GM12891 (cell line): ENCODE measurements at places on chromosomes 7 and 10.

DNA sequence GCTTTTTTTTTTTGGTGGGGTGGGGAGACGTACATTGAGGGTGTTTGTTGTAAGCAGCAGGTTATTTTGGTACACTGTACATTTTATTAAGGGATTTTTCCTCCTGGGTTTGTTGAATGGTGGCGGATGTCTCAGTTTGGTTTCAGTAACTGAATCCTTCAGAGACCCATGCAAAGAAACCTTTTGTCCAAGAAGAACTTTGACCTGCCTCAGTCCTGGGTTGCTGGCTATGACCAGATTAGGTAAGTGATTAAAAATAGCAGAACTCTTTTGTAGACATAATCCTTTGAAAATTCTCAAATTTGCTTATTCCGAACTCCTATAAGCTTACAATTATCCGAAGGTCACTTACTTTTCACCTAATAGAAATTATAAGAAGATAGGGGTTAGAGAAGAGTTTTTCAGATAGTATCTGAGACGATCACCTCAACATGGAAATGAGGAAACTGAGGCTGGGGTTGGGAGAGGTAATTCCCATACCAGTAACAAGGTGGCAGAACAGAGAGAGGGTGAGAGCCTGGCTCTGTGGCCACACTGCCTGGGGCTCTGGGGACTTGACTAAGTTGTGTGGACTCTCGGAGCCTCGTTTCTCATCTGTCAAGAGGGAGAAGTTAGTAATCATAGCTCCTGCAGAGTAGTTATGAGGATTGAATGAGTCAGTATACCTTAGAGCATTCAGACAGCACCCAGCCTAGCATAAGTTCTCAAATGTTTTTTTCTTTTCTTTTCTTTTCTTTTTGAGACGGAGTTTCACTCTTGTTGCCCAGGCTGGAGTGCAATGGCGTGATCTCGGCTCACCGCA is 87.4 kb downstream of the CCNY start:
- DNase-seq = no peak

- DNase-seq = no peak
Measured at GRCh38 chr7:116980354-116980753, 27.1 kb downstream of the ST7 start.

DNA sequence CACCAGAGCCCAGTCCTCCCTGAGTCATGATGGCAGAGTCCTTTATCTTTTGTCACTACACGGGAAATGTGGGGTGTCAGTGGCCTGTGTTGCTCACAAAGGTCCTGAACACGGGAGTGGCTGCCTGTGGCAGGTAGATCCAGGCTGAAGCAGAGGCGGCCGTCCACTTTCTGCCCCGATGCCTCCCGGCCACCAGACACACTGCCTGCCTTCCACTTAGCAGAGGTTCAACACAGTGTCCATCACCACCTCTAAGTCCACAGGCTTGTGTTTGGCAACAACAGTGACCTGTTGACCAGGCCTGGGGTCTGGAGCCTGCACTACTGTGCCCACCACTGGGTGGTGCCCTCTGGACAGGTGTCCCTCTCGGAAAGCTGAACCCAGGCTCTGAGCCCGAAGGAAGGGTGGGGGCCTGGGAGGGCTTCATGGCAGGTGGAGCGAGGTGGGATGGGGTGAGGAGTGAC is 49.9 kb upstream of the CAMK2B start:
- no peak for DNase-seq

DNA sequence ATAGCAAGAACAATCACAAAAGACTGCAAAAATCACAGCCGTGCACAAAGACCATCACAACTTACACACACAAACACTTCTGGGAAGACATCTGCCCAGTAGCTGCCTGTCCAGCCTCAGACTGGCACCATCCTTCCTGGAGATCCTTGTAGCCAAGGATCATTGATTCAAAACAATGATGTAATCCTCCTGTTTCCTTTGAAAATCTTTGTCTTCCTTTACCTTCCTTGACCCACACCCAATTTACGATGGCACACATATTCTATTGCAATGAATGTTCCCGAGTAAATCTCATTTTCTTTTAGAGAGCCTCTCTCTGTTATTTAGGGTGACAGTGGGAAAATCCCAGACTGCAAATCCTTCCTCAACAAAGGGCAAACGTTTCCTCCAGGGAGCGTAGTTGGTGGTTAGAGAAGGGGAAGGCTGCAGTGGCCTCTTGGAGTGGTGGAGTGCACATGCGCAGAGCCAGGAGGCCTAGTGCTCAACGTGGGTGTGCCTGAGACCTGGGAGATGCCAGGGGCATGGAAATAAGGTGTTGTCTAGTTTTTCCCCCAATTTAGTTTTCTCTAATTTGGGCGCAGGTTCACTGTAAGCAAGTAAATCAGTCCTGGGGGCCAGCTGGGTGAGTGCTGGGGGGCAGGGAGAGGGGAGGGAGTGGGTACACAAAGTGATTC is 3.1 kb upstream of the INPP5A start:
- DNase-seq = no peak

- DNase-seq = no peak
Measured at GRCh38 chr7:152176797-152177196, 151.3 kb downstream of the GALNT11 start.

GRCh38 chr10:86579883-86580520 is 58.4 kb upstream of the WAPL start:
- DNase-seq = no peak

DNA sequence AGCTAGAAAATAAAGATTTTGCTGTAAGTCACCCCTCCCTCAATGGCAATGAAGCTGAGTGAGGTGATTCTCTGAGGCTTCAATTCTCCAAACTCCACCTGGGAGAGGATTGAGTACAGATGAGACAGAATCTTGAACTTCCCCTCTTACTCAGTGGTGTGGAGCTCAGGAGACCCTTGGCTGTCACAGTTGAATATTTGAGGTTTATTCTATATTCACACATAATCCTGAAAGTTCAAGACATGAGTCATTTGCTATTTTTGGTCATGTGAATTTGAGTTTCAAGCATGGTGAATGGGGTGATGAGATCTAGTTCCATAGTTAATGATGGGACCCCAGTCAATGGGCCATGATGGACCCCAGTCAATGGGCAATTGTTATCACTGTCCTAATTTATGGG is 13.9 kb upstream of the TECTB start:
- no peak for DNase-seq

DNA sequence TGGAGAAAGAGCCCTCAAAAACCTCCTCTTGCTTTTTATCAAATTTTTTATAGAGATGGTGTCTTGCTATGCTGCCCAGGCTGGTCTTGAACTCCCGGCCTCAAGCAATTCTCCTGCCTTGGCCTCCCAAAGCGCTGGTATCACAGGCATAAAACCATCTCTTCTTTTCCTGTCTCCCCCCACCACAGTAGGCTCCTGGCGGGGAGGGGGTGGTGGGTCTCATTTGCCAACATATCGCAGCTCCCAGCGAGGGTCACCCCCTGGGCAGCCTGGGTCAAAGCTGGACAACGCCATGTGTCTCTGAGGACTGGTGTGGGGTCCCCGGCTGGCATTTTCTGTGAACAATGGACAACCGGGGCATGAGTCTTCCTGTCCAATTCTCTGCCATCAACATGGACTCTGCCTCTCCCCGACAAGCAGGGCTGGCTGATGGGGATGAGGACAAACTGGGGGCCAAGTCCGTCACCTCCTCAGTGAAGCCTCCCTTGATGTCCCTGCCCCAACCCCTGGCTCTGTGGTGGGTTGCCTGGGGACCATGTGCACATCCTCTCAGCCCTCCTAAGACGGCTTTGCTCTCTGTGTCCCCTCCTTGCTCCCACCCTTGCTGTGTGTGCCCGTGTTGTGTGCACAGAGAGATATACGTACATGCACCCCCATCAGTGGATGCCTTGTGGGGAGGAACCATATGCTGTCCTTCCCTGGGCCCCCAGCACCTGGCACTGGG is 86.4 kb upstream of the GNA12 start:
- DNase-seq = no peak

DNA sequence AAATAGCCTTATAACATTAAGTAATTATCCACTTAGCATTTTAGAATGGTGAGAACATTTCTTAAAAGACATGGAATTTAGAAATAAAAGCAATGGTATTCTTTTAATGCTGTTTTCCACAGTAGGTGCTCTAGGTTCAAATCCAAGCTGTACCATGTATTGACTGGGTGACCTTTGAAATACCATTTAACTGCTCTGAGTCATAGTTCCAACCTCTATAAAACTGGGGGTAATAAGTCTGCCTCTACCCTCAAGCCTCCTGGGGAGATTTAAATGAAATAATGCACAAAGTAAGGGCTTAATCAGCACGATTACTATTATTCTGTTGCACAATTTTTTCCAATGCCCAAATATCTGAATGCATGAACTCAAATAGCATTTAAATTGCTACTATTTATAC is 236.4 kb upstream of the CCDC6 start:
- no peak for DNase-seq

DNA sequence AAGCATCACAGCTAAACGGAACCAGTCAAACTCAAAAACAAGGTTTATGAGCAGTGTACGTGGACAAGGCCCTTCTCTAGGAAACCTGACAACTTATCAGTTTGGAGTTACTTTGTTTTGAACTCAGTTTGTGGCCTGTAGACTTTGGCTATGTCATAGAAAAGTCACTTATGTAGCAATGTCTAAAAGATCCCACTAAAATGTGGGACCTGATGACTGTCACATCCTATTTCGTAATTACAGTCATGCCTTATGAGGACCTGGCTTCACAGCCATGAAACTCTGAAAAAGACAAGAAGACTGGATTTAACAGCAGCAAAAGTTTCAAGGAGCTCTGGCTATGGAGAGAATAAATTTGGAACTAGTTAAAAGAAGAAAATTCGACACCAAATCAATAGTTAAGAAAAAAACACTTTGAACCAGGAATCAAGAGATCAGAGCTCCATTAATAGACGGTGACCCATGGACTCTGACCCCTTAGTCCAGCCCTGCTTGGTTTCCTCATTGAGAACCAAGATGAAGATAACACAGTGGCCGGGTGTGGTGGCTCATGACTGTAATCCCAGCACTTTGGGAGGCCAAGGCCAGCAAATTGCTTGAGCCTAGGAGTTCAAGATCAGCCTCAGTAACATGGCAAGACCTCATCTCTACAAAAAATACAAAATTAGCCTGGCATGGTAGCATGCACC is 204.3 kb downstream of the SFMBT2 start:
- no peak for DNase-seq

DNA sequence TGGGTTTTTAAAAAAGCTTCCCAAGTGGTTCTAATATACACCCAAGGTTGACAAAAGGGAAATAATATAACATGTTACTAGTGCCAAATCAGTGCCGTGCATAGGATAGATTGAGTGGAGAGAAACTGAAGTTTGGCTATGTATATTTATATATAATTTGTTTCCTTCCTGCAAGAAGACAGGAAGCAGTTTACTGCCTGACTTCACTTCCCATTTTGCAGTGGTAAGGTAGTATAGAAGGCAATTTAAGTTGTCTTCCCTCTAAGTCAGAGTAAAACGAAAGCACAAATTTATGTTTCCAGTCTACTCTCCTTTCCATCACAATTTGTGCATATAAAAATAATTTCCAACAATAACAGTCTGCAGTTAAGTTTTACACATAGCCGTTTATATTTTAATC is 3.4 kb upstream of the HYCC1 start:
- no peak for DNase-seq

DNA sequence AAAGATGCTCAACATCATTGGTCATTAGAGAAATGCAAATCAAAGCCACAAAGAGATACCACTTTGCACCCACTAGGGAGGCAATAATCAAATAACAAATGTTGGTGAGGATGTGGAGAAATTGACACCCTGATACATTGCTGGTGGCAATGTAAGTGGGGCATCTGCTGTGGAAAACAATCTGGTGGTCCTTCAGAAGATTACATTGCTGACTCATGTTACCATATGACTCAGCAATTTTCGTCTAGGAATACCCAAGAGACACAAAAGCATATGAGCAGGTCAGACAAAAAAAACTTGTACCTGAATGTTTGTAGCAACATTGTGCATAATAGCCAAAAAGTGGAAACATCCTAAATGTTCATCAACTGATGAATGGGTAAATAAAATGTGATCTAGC is 4.9 kb upstream of the CLDN3 start:
- DNase-seq = no peak

DNA sequence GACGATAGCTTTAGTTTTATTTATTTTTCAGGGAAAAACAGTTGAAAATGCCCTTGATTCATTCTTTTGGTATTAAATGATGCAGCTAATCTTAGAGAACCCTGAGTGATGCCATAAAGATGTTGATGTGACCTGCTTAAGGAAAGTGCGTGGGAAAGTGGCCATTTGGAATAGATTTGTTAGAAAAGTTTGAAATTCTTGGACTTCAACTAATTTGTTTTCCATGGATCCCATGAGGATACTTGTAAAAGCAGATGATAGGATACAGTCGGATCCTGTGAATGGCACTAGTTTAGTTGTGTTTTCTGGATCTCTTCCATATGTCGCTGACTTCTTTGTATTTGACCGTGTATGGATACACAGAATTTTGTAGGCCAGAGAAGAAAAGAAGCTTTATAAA is 69.0 kb downstream of the SEPTIN7 start:
- no peak for DNase-seq

- no peak for DNase-seq
Measured at GRCh38 chr7:159118623-159119022, 26.0 kb downstream of the VIPR2 start.

DNA sequence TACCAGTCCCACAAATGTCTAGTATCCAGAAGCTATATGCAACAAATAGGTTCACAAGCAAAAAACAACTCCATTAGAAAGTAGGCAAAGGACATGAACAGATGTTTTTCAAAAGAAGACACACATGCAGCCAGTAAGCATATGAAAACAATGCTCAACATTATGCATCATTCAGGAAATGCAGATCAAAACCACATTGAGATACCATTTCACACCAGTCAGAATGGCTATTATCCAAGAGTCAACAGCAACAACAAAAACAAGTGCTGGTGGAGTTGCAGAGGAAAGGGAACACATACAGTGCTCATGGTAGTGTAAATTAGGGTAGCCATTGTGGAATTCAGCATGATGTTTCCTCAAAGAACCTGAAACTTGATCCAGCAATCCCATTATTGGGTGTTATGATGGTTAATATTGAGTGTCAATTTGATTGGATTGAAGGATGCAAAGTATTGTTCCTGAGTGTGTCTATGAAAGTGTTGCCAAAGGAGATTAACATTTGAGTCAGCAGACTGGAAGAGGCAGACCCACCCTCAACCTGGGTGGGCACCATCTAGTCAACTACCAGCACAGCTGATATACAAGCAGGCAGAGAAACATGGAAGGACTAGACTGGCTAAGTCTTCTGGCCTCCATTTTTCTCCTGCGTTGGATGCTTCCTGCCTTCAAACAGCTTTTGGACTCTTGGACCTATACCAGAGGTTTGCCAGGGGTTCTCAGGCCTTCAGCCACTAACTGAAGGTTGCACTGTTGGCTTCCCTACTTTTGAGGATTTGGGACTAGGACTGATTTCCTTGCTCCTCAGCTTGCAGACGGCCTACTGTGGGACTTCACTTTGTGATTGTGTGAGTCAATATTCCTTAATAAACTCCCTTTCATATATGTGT is 218.4 kb upstream of the SEMA3D start:
- DNase-seq = no peak

- DNase-seq = no peak
Measured at GRCh38 chr7:23955600-23956149, 245.7 kb downstream of the STK31 start.
